ENCODE measurements at places on chromosomes 2 and 18. TPM values are rescaled to one million over a fixed set of nuclear protein-coding genes. Genes with fewer than 3 reads are reported as not detected.
A peak's percentile ranks its signal among the peaks of the same experiment; 100 is the strongest.

CMPK2 gene
- 3.4 TPM for total RNA-seq

SATB2 gene
- total RNA-seq: 4.7 TPM

KCNJ3 gene
- 9.6 TPM for total RNA-seq

ADD2 gene
- 1.1 TPM for total RNA-seq

TLX2 gene
- total RNA-seq: not detected

CEP192 gene
- 30.9 TPM for total RNA-seq

DCDC2C gene
- total RNA-seq: not detected

SERPINB10 gene
- not detected for total RNA-seq

C2orf80 gene
- not detected for total RNA-seq

SULT1C4 gene
- total RNA-seq: 35.5 TPM

DNA sequence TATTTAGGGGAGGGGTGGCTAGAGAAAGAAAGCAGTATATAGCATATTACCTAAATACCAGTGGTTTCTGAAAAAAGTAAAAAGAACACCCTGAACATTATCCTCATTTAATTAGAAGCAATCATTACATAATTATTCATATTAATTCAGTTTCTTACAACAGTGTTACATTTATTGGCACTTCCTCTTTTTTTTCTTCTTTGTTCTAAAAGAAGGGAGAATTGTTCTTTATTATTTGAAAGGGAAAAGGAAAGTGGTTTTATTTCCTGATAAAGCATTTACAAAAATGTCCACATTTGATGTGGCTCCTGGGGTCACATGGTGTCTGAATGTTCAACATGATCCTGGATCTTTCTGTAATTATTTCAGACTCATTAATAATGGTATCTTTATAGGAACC, 254.9 kb upstream of the ZEB2 start:
- no peak overlapping the region for H3K4me3 ChIP-seq
- no peaks in the 10 kb centered on the region for H3K36me3 ChIP-seq
- H3K27ac ChIP-seq: no peak overlapping the region
- H3K4me1 ChIP-seq: peaks cover 6% of the 10 kb centered on the region
- H3K27me3 ChIP-seq: no peaks in the 10 kb centered on the region

- H3K4me1 ChIP-seq: peaks cover 2% of the 10 kb centered on the region
- H3K27me3 ChIP-seq: no peaks in the 10 kb centered on the region
- no peaks in the 10 kb centered on the region for H3K36me3 ChIP-seq
Measured at GRCh38 chr2:167924556-167924955, 322.8 kb downstream of the STK39 start.

- no peak within 1 kb of the TSS for H3K27ac ChIP-seq
- DNase-seq: peak; percentile 22
- H3K4me3 ChIP-seq: peak within 1 kb of the TSS; percentile 72
- H3K27me3 ChIP-seq: peaks cover 35% of the 10 kb centered on the region
Measured at GRCh38 chr2:200585730-200586643, at the start of gene AOX1. Gene AOX1 (plus strand): TSS chr2:200586014. CDS start chr2:200586109, 95 bp downstream.

DNA sequence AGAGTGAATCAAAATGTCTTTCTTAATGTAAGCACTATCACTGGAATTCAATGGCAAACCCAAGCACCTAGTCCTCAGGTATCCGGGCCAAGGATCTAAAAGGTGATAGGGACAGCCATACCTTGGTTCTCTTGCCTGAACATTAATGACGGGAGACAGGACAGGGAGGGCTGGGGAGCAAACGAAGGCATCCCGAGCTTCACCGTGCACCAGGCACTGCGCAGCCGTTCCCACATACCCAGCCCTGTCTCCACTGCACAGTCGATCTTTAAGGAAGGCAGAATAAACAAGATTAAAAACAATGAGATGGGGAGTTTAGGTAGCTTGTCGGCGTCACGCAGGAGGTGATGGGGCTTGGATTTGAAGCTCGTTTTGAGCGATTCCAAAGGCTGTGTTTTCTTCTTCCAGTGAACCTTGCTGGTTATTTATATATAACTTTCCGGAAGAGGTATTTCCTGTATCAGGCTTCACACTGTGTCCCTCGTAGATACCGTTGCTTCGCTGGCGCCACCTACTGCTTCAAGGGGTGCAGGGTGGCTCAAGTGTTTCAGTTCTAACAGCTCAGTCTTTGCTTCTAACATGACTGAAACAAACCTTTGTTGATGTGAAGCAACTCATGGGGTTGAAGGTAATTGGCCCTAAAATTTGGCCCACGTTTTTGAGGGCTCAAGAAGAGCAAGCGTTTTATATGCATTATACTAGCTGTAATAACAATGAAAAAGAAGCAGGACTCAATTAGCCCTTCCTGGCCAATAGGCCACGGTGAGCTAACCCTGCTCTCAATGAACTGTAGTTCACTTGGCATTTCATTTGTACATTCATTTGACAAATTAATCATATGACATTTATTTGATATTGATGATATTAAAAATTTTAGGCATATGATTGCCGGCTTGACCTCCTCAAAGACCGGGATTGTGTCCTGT, 77.4 kb downstream of the DCDC2C start:
- no peak overlapping the region for H3K27ac ChIP-seq
- H3K36me3 ChIP-seq: no peaks in the 10 kb centered on the region
- DNase-seq: peak; percentile 31
- H3K4me3 ChIP-seq: no peak overlapping the region
- H3K27me3 ChIP-seq: peaks cover 25% of the 10 kb centered on the region

GRCh38 chr2:218508299-218508698, 59.9 kb downstream of the USP37 start:
- DNase-seq: no peak
- H3K4me1 ChIP-seq: no peaks in the 10 kb centered on the region
- peaks cover 12% of the 10 kb centered on the region for H3K36me3 ChIP-seq
- H3K4me3 ChIP-seq: no peak overlapping the region

- no peak overlapping the region for H3K27ac ChIP-seq
- no peaks in the 10 kb centered on the region for H3K27me3 ChIP-seq
- no peak for DNase-seq
- peaks cover 18% of the 10 kb centered on the region for H3K4me1 ChIP-seq
- no peaks in the 10 kb centered on the region for H3K36me3 ChIP-seq
Measured at GRCh38 chr2:160232905-160233475, 32.9 kb upstream of the ITGB6 start.

GRCh38 chr2:109246616-109247015, 117.6 kb downstream of the SH3RF3 start:
- H3K36me3 ChIP-seq: no peaks in the 10 kb centered on the region
- peaks cover 2% of the 10 kb centered on the region for H3K4me1 ChIP-seq
- H3K4me3 ChIP-seq: no peak overlapping the region
- DNase-seq: no peak
- peaks cover 4% of the 10 kb centered on the region for H3K27me3 ChIP-seq

DNA sequence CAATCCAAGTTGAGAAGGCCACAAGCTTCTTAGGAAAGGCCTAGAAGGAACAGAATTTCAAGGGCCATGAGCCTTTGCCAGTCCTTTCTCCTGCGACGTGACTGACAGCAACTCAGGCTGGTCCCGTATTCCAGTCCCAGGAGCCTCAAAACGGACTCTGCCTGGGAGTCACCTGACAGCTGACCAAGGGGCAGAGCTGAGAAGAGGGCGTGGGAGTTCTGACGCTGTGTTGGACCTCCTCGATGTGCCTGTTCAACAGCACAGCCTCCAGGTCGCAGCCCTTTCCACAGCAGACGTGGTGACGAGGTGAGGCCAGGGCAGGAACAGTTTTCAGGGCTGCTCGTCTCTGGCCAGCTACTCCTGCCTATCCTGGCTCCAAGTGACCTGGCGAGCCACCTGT, 37.6 kb downstream of the CENPO start:
- H3K27me3 ChIP-seq: no peaks in the 10 kb centered on the region
- DNase-seq: no peak
- no peak overlapping the region for H3K27ac ChIP-seq

- no peak overlapping the region for H3K27ac ChIP-seq
- no peak for DNase-seq
- no peak overlapping the region for H3K4me3 ChIP-seq
- no peaks in the 10 kb centered on the region for H3K27me3 ChIP-seq
- peaks cover 6% of the 10 kb centered on the region for H3K4me1 ChIP-seq
Measured at GRCh38 chr2:27833931-27834330, 56.3 kb downstream of the RBKS start.

DNA sequence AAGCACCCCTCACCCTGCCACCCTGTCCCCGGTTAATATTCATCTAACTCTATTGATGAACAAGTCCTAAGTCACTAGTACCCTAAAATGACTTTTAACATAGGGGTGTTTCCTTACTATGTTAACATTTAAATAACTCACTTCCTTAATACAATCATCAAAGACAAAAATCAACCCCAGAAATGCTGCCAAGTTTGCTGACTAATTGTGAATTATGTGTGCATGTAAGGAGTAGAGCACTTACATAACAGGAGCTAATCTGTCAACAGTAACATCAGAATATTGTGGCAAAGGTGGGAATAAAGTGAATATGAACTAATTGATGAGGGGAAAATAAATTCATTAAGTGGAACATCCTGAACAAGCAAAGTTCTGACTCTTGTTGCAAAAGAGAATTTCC, 81.4 kb upstream of the ERBB4 start:
- DNase-seq: no peak
- H3K4me1 ChIP-seq: no peaks in the 10 kb centered on the region
- H3K27me3 ChIP-seq: no peaks in the 10 kb centered on the region
- no peak overlapping the region for H3K27ac ChIP-seq
- H3K36me3 ChIP-seq: no peaks in the 10 kb centered on the region

- H3K27ac ChIP-seq: no peak overlapping the region
- H3K4me1 ChIP-seq: peaks cover 44% of the 10 kb centered on the region
Measured at GRCh38 chr18:57052759-57053158, 94.1 kb upstream of the BOD1L2 start.

DNA sequence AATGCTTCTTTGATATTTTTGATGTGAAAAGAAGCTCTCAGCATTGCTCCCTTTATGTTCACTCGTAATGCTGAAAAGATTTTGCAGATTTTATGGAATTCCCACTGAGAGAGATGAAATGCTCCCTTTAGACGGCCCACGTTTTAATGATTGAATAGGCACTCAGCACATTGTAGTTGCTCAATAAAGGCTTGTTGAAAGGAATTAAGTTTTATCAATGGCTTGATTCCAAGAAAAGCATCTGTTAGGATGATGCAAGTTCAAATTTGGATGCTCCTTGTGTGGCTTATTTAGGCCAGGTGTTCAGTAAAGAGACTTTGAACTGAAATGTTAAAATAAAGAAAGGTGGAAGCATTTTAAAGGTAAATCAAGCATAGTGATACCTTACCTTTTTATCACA, 725.1 kb downstream of the EPHA4 start:
- no peaks in the 10 kb centered on the region for H3K27me3 ChIP-seq
- no peak overlapping the region for H3K4me3 ChIP-seq
- no peaks in the 10 kb centered on the region for H3K36me3 ChIP-seq
- H3K4me1 ChIP-seq: peaks cover 3% of the 10 kb centered on the region
- no peak overlapping the region for H3K27ac ChIP-seq

DNA sequence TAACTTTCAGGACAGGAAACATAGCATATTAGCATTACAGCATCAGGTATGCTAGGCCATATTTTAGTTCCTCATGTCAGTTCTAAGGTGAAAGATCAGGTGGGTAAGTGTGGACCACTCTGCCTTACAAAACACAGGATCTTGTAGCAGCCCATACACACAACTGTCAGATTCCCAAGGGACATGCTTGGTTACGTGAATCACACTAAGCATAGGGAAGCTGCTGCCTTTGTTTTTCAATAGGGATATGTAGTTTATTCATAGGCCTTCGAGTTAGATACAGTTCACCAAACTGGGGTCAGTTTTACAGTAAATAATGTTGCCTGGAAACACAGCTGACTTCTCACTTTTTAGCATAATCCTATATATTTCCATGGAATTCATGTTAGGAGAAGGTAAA, 116.1 kb upstream of the OTX1 start:
- DNase-seq: no peak
- no peaks in the 10 kb centered on the region for H3K27me3 ChIP-seq
- H3K4me1 ChIP-seq: no peaks in the 10 kb centered on the region
- no peaks in the 10 kb centered on the region for H3K36me3 ChIP-seq
- no peak overlapping the region for H3K27ac ChIP-seq

GRCh38 chr2:98560256-98560771, 48.0 kb downstream of the COA5 start:
- peaks cover 3% of the 10 kb centered on the region for H3K36me3 ChIP-seq
- no peak overlapping the region for H3K27ac ChIP-seq
- no peak overlapping the region for H3K4me3 ChIP-seq
- no peak for DNase-seq

- peak overlapping the region; percentile 73 for H3K27ac ChIP-seq
- no peak overlapping the region for H3K4me3 ChIP-seq
- H3K4me1 ChIP-seq: peaks cover 33% of the 10 kb centered on the region
- DNase-seq: no peak
- H3K27me3 ChIP-seq: no peaks in the 10 kb centered on the region
- H3K36me3 ChIP-seq: no peaks in the 10 kb centered on the region
Measured at GRCh38 chr2:157787364-157787938, 88.7 kb downstream of the ACVR1 start.

GRCh38 chr2:150710041-150710440, 222.6 kb upstream of the RND3 start:
- no peaks in the 10 kb centered on the region for H3K4me1 ChIP-seq
- H3K27ac ChIP-seq: no peak overlapping the region
- no peaks in the 10 kb centered on the region for H3K36me3 ChIP-seq
- no peaks in the 10 kb centered on the region for H3K27me3 ChIP-seq
- no peak overlapping the region for H3K4me3 ChIP-seq

GRCh38 chr2:172442072-172442895, 14.9 kb downstream of the ITGA6 start:
- no peak overlapping the region for H3K4me3 ChIP-seq
- peaks cover 30% of the 10 kb centered on the region for H3K4me1 ChIP-seq
- no peaks in the 10 kb centered on the region for H3K27me3 ChIP-seq
- DNase-seq: no peak
- H3K27ac ChIP-seq: peak overlapping the region; percentile 90

DNA sequence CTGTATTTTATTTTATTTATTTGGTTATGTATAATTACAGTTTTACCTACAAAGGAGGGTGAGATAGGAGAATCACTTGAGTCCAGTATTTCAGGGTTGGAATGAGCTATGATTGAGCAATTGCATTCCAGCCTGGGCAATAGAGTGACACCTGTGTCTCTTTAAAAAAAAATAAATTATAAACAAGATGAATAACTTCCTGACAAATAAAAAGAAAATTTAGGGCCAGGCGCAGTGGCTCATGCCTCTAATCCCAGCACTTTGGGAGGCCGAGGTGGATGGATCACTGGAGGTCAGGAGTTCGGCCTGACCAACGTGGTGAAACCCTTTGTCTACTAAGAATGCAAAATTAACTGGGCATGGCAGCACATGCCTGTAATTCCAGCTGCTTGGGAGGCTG, 17.3 kb downstream of the MTA3 start:
- DNase-seq: no peak
- H3K4me3 ChIP-seq: no peak overlapping the region
- H3K4me1 ChIP-seq: no peaks in the 10 kb centered on the region
- no peak overlapping the region for H3K27ac ChIP-seq

DNA sequence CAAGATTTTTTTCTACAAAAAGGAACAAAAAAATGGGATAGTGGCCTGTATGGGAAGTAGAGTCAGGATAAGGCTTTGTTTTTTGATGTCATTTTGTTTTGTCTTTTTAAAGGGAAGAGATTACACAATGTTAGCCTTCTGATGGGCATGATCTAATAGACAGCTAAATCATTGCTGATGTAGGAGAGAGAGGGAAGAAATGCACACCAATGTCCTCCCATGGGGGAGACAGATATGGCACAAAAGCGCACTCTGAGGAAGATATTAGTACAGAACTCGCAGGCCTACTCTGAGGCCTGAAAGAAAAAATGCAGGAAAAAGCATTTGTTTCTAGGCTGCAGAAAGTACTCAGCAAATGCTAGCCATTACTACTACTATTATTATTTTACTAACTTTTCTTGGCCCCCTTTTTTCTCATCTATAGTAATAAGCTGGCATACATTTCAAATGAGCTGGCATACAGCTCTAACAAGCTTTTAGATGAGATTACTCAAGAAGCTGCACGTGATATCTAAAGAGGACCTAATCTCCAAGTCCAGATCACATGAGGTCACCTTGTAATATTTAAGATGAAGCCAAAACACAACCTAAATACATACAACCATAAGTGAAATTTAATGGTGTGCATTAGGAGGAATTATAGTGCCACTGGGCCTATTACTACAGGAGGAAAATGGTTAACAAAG, 269.4 kb upstream of the TANK start:
- DNase-seq: no peak
- no peak overlapping the region for H3K27ac ChIP-seq
- no peaks in the 10 kb centered on the region for H3K27me3 ChIP-seq
- H3K4me1 ChIP-seq: no peaks in the 10 kb centered on the region

Measured in progenitor cell of endocrine pancreas (in vitro differentiated cells).